ENCODE measurements at places on chromosomes 2 and 18. TPM values are rescaled to one million over a fixed set of nuclear protein-coding genes. Genes with fewer than 3 reads are reported as not detected.

Gene CDC42EP3
- total RNA-seq, result 74.5 TPM

- DNase-seq, result no peak
Observed at GRCh38 chr2:214310319-214310718, 100.5 kb upstream of the VWC2L start.

- DNase-seq, result no peak
Observed at GRCh38 chr2:180360283-180360618, 353.2 kb upstream of the CWC22 start.

Gene CRYGD
- total RNA-seq, result not detected

DNA sequence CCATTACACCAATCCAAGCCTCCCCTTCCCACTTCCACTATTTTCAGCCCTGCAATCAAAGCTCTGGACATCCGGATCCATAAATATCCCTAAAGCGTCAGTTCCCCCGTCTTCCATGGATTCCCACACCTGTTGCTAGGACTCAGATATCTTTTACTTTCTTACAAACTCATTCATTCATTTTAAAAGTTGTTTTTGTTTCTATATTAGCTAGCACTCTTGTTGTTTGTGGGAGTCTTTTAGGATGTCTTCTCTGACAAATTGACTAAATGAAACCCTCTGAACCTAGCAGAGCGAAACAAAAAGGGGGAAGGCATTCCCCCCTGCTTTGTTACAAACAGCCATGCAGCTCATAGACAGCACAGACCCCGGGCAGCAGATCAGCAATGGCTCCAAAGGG, 9.0 kb upstream of the NBAS start:
- no peak for DNase-seq

Gene SLC9A4
- total RNA-seq, result not detected

DNA sequence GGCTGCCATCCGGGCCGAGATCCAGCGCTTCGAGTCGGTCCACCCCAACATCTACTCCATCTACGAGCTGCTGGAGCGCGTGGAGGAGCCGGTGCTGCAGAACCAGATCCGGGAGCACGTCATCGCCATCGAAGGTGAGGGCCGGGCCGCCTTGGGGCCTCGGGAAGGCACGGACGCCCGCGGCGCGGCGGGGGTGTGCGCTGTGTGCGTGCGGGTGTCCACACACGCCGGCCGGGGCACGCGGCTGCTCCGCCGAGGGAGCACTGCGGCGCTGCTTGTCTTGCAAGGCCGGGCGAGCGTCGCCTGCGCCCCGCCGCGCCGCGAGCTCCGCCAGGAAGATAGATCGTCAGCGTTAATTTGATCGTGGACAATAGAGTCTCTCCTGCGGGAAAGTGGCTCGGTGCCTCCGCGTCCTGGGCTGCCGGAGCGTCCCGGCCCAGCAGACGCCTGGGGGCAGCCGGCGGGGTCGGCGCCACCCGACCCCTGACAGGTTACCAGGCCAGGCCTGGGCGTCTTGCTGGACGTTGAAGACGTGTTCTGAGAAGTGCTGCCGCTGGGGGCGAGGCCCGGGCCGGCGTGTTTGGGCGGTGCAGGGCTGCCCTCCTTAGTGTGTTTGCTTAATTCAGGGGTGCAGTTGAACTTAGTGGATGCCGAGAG, 1.0 kb downstream of the AGAP1 start:
- DNase-seq, result peak; percentile 82

- DNase-seq, result no peak
Observed at GRCh38 chr2:70081221-70081620, 6.1 kb upstream of the PCBP1 start.
